ENCODE measurements at places on chromosomes 16 and 17.

- peaks cover 9% of the 10 kb centered on the region for H3K4me1 ChIP-seq
- H3K27ac ChIP-seq: no peak within 1 kb of the TSS
- no peak within 1 kb of the TSS for H3K4me3 ChIP-seq
- DNase-seq: no peak
- H3K36me3 ChIP-seq: no peaks in the 10 kb centered on the region
- H3K27me3 ChIP-seq: no peaks in the 10 kb centered on the region
These were observed at the start of gene SDR42E2 for GRCh38 chr16:22161999-22162655. Gene SDR42E2 (plus strand): TSS chr16:22162506. CDS start chr16:22165583, 3,077 bp downstream.

- H3K27me3 ChIP-seq: no peaks in the 10 kb centered on the region
- peaks cover 23% of the 10 kb centered on the region for H3K4me1 ChIP-seq
- no peaks in the 10 kb centered on the region for H3K36me3 ChIP-seq
- H3K27ac ChIP-seq: no peak within 1 kb of the TSS
These were observed at the start of gene GFAP for GRCh38 chr17:44915321-44915726. Gene GFAP (minus strand): TSS chr17:44915500. CDS start chr17:44915486, 14 bp downstream.

GRCh38 chr16:84390131-84390785 lies 21.9 kb downstream of the ATP2C2 start:
- no peaks in the 10 kb centered on the region for H3K36me3 ChIP-seq
- H3K27ac ChIP-seq: no peak overlapping the region
- H3K4me3 ChIP-seq: no peak overlapping the region
- H3K27me3 ChIP-seq: no peaks in the 10 kb centered on the region
- H3K4me1 ChIP-seq: peaks cover 5% of the 10 kb centered on the region

DNA sequence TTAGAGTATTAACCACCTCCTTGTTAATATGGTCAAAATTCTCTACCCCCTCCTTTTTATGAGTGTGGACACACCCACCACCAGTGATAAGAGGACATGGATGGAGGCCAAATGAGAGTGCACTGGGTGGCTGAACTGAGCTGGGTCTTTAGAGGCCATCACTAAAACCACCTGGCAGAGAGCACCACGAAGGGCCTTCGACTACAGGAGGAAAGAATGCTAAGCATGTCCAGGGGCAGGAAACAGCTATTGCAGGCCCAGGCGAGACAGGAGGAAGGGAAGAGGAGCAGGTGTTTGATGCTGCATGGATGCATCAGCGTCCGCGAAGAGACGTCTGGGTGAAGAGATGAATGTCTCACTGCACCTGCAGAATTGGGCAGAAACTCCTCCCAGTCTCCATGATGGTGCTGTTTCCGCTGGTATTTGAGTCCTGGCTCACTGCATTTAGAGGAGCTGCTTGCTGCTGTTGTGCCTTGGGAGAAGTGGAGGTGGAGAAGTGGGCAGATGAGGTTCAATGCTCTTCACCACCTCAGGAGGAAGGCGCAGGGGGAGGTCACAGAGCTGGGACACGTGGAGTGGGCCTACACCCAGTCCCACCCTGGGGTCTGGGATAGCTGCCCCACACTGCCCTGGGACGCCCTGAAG lies 33.2 kb downstream of the SPHK1 start:
- no peak for DNase-seq
- H3K4me1 ChIP-seq: peaks cover 29% of the 10 kb centered on the region

DNA sequence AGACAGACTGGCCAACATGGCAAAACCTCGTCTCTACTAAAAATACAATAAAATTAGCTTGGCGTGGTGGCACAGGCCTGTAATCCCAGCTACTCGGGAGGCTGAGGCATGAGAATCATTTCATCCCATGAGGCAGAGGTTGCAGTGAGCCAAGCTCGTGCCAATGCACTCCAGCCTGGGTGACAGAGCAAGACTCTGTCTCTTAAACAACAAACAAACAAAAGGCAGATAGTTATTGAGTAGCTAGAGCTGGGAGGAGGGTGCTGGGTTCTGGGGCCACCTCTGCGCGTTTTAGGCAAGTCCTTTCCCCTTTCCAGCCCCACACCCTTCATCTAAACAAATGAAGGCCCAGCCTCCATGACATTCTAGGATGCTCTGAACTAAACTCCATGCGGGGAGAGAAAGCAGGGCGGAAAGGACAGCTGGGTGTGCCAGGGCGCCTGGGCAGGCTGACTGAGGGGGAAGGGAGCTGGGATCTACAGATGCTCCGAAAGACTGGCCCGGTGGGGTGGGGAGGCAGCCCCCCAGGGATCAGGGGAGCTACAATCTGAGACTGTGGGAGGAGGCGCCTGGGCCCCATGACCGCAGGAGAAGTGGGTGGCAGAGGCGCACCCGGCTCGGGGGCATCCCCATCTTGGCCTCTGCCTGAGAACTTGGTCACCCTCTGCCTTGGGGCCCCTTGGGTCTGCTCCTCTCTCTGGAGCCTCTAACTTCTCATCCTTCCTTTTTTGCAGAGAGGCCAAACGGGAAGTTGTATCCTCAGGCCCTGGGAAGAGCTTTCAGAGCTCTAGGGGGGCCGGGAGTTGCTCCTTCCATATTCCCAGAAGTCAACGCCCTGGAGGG lies 910 bp downstream of the ITGAL start:
- no peaks in the 10 kb centered on the region for H3K4me1 ChIP-seq
- H3K27ac ChIP-seq: no peak overlapping the region
- peak overlapping the region; percentile 17 for H3K4me3 ChIP-seq
- H3K36me3 ChIP-seq: no peaks in the 10 kb centered on the region
- no peak for DNase-seq

DNA sequence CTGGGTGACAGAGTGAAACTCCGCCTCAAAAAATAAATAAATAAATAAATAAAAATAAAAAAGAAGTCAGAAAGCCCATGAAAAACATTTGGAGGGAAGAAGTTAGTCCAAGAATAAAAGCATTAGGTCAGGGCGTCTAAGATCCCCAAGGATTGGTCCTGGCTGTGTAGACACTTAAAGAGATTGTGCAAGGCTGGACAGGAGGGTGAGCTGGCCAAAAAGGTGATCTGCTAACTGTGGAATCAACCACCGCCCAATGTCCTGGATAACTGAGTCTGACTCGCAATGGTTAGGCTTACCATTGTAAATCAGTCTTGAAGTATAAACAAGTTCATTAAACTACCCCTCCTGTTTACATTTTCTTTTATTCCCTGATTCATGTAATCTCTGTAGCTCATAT lies 8.8 kb upstream of the ABCA8 start:
- H3K27ac ChIP-seq: no peak overlapping the region
- no peaks in the 10 kb centered on the region for H3K4me1 ChIP-seq
- H3K4me3 ChIP-seq: no peak overlapping the region
- H3K27me3 ChIP-seq: no peaks in the 10 kb centered on the region
- H3K36me3 ChIP-seq: no peaks in the 10 kb centered on the region

GRCh38 chr16:56610017-56610608 lies 1.7 kb downstream of the MT2A start:
- peak overlapping the region; percentile 67 for H3K4me3 ChIP-seq
- H3K4me1 ChIP-seq: peaks cover 51% of the 10 kb centered on the region
- H3K27ac ChIP-seq: peak overlapping the region; percentile 83
- no peaks in the 10 kb centered on the region for H3K27me3 ChIP-seq
- DNase-seq: no peak

DNA sequence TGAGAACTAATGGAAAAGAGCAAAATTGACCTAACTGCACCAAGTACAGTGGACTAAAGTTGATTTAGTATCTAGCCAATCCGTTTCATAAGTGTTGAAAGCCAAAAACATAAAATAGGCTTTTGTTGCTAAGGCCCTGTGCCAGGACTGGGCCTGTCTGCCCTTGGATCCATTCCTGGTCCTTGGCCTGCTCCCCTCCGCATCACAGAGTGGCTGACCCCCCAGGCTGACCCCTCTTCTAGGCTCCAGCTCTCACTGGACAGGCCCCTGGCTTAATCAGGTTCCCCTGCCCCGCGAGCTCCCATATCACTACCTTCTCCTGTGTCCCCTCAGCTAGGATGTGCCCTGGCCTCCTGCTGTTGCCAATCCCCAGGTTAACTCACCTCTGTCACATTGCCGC lies 313.6 kb upstream of the MYOCD start:
- no peaks in the 10 kb centered on the region for H3K27me3 ChIP-seq
- H3K27ac ChIP-seq: no peak overlapping the region
- H3K4me3 ChIP-seq: no peak overlapping the region
- DNase-seq: no peak
- H3K36me3 ChIP-seq: no peaks in the 10 kb centered on the region
- H3K4me1 ChIP-seq: no peaks in the 10 kb centered on the region

- no peak for DNase-seq
- no peaks in the 10 kb centered on the region for H3K27me3 ChIP-seq
- H3K27ac ChIP-seq: no peak overlapping the region
- no peak overlapping the region for H3K4me3 ChIP-seq
- no peaks in the 10 kb centered on the region for H3K36me3 ChIP-seq
These were observed 981 bp upstream of the DUXB start for GRCh38 chr16:75702242-75702641.

DNA sequence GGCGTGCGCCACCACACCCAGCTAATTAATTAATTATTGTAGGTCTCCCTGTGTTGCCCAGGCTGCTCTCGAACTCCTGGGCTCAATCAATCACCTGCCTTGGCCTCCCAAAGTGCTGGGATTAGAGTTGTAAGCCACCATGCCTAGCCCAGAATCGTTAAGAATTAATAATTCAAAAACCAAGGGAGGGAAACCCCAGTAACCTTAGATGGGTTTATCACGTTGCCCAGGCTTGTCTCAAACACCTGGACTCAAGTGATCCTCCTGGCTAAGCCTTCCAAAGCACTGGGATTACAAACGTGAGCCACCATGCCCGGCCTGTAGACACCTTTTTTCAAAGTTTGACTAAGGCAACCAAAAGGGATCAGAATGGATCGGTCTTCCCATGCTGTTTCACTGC lies 21.6 kb downstream of the CD300LF start:
- no peaks in the 10 kb centered on the region for H3K36me3 ChIP-seq
- no peaks in the 10 kb centered on the region for H3K27me3 ChIP-seq
- no peaks in the 10 kb centered on the region for H3K4me1 ChIP-seq
- H3K27ac ChIP-seq: no peak overlapping the region
- no peak overlapping the region for H3K4me3 ChIP-seq
- no peak for DNase-seq

GRCh38 chr17:40341808-40342503 lies 22.6 kb downstream of the GJD3 start:
- H3K4me1 ChIP-seq: peaks cover 89% of the 10 kb centered on the region
- H3K36me3 ChIP-seq: no peaks in the 10 kb centered on the region
- H3K27ac ChIP-seq: peak overlapping the region; percentile 97

- H3K4me3 ChIP-seq: no peak overlapping the region
- no peak overlapping the region for H3K27ac ChIP-seq
These were observed 11.5 kb downstream of the PRPF8 start for GRCh38 chr17:1673041-1673785.

- no peak overlapping the region for H3K4me3 ChIP-seq
- no peak for DNase-seq
- no peaks in the 10 kb centered on the region for H3K4me1 ChIP-seq
- no peaks in the 10 kb centered on the region for H3K36me3 ChIP-seq
- H3K27ac ChIP-seq: no peak overlapping the region
These were observed 26.6 kb downstream of the PIPOX start for GRCh38 chr17:29069526-29070041.

DNA sequence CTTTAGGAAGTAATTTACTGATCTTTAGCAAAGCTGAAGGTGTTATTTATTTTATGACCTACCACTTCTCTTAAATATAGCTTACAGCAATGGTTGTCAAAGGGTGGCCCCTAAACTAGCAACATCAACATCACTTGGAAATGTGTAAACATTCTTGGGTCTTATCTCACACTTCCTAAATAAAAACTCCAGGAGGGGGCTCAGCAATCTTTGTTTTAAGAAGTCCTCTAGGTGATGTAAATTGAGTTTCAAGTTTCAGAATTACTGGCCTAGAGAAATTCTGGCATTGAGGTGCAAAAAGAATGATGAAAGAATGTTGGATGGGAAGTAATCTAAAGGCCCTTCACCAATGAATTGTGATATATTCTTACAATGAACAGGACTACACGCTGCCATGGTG lies 142.3 kb downstream of the HS3ST4 start:
- no peaks in the 10 kb centered on the region for H3K4me1 ChIP-seq
- no peaks in the 10 kb centered on the region for H3K36me3 ChIP-seq
- H3K27ac ChIP-seq: no peak overlapping the region
- no peak for DNase-seq
- no peak overlapping the region for H3K4me3 ChIP-seq

DNA sequence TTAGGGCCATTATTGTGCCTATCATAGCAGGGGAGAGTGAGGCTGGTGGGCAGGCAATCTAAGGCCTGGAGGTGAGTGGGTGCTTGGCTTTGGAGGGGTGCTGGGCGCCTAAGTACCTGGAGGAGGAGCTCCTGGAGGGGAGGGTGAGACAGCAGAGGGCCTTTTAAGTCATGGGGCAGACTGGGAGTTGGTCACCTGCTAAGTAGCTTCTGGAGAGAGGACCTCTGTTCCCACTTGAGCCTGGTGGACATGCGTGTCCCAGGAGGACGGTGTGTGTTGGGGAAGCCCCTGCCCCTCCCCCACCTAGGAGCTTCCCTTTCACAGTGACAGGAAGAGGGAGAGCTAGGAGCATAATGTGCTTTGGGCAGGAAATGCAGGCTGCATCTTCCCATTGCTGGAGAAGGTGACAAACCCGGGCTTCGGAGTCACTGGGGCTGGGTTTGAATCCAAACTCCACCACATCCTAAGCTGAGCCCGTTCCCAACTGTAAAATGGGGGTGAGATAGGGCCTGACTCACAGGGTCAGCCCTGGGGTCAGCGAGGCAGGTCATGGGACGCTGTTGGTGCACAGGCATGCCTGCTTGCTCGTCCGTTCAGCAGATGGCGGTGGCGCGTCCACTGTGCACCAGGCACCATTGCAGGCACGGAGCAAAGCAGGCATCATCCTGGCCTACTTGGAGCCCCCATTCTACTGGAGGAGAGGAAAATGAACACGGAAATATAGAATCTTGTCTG lies 37.9 kb downstream of the CMIP start:
- H3K36me3 ChIP-seq: no peaks in the 10 kb centered on the region
- H3K27me3 ChIP-seq: no peaks in the 10 kb centered on the region
- H3K27ac ChIP-seq: no peak overlapping the region
- H3K4me1 ChIP-seq: peaks cover 68% of the 10 kb centered on the region
- no peak overlapping the region for H3K4me3 ChIP-seq

DNA sequence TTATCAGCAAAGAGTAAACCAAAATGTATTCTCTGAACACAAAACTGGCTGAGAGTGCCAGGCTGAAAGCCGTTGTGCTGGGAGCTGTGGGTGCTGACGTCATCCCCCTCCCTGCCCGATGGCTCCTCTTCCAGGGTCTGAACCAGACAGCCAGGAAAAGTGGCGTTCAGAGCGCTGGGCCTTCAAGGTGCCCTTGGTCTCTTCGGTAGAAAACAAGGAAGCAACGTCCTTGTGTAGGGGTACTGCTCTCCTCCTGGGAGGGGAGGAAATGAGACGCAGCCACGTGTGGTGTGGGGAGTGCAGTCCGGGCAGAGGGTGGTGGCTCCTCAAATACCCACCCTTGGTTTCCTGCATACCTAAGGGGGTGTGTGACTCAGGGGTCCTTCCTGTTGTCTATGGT lies 394.7 kb downstream of the SEC14L1 start:
- H3K4me3 ChIP-seq: no peak overlapping the region
- H3K27me3 ChIP-seq: no peaks in the 10 kb centered on the region
- no peaks in the 10 kb centered on the region for H3K36me3 ChIP-seq
- no peak for DNase-seq
- no peak overlapping the region for H3K27ac ChIP-seq

- H3K27ac ChIP-seq: no peak overlapping the region
- peaks cover 8% of the 10 kb centered on the region for H3K36me3 ChIP-seq
- no peak overlapping the region for H3K4me3 ChIP-seq
- no peaks in the 10 kb centered on the region for H3K4me1 ChIP-seq
- no peak for DNase-seq
These were observed 47.6 kb downstream of the ABCA9 start for GRCh38 chr17:69012895-69013805.
